ENCODE measurements at places on chromosomes 1 and 21. TPM values are rescaled to one million over a fixed set of nuclear protein-coding genes. Genes with fewer than 3 reads are reported as not detected.

GRCh38 chr1:53111073-53111556 is 31.3 kb downstream of the SLC1A7 start:
- H3K36me3 ChIP-seq = no peaks in the 10 kb centered on the region
- no peaks in the 10 kb centered on the region for H3K27me3 ChIP-seq
- peak overlapping the region; percentile 47 for H3K27ac ChIP-seq
- no peak overlapping the region for H3K4me3 ChIP-seq
- peaks cover 20% of the 10 kb centered on the region for H3K4me1 ChIP-seq

GRCh38 chr1:219223496-219223895 is 49.8 kb downstream of the LYPLAL1 start:
- no peak overlapping the region for H3K27ac ChIP-seq
- no peak for DNase-seq
- no peaks in the 10 kb centered on the region for H3K27me3 ChIP-seq
- no peak overlapping the region for H3K4me3 ChIP-seq
- peaks cover 3% of the 10 kb centered on the region for H3K36me3 ChIP-seq
- peaks cover 12% of the 10 kb centered on the region for H3K4me1 ChIP-seq

GRCh38 chr1:53681977-53682685 is 56.8 kb downstream of the GLIS1 start:
- H3K27ac ChIP-seq = no peak overlapping the region
- no peak overlapping the region for H3K4me3 ChIP-seq
- H3K4me1 ChIP-seq = peaks cover 22% of the 10 kb centered on the region

DNA sequence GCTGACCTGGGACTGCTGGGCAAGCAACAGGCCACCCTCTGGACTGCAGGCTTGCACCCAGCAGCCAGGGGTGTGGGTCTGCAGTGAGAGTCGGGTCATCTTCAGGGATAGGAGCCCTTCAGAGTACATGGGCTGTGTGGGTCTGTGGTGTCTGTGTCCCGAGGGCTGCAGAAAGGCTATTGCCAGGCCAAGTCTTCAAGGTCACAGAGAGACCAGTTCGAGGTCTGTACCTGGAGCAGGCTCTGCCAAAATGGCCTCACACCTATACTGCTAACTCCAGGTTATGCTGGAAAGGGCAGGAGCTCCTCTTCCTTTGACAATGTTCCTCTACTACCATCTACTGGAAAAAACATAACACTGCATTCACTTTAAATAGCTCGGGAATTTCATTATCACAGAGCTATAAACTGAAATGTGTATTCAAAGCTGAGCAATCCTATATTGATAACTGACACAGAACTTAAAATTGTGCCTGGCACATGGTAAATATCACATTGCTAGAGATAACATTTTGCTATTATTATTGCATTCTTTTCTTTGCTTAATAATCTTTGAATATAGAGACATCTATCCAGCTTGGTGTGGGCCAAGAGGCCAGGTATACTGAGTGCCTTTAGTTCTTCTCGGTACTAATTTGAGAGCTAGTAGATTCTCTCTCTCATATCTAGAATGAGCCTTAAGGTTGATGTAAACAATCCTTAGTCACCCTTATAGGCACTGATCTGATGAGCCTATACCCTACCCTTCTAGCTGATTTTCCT is 6.9 kb upstream of the DNAH14 start:
- no peaks in the 10 kb centered on the region for H3K4me1 ChIP-seq
- no peak for DNase-seq
- H3K4me3 ChIP-seq = no peak overlapping the region
- no peaks in the 10 kb centered on the region for H3K27me3 ChIP-seq
- no peak overlapping the region for H3K27ac ChIP-seq
- no peaks in the 10 kb centered on the region for H3K36me3 ChIP-seq

The OR6P1 gene
- total RNA-seq = not detected

GRCh38 chr1:17023102-17023501 is 11.4 kb upstream of the ATP13A2 start:
- H3K4me1 ChIP-seq = no peaks in the 10 kb centered on the region
- no peaks in the 10 kb centered on the region for H3K27me3 ChIP-seq
- H3K4me3 ChIP-seq = no peak overlapping the region
- DNase-seq = no peak
- no peak overlapping the region for H3K27ac ChIP-seq
- H3K36me3 ChIP-seq = peaks cover 7% of the 10 kb centered on the region

The CATSPERE gene
- 0.44 TPM for total RNA-seq

- no peak overlapping the region for H3K27ac ChIP-seq
- peaks cover 4% of the 10 kb centered on the region for H3K36me3 ChIP-seq
- H3K4me1 ChIP-seq = no peaks in the 10 kb centered on the region
- no peak overlapping the region for H3K4me3 ChIP-seq
- no peak for DNase-seq
These were observed 34.4 kb downstream of the INKA2 start for GRCh38 chr1:111704776-111705175.

GRCh38 chr1:116012716-116013115 is 36.4 kb downstream of the SLC22A15 start:
- no peaks in the 10 kb centered on the region for H3K27me3 ChIP-seq
- DNase-seq = no peak
- peaks cover 27% of the 10 kb centered on the region for H3K4me1 ChIP-seq
- H3K36me3 ChIP-seq = no peaks in the 10 kb centered on the region
- H3K4me3 ChIP-seq = no peak overlapping the region
- H3K27ac ChIP-seq = no peak overlapping the region

DNA sequence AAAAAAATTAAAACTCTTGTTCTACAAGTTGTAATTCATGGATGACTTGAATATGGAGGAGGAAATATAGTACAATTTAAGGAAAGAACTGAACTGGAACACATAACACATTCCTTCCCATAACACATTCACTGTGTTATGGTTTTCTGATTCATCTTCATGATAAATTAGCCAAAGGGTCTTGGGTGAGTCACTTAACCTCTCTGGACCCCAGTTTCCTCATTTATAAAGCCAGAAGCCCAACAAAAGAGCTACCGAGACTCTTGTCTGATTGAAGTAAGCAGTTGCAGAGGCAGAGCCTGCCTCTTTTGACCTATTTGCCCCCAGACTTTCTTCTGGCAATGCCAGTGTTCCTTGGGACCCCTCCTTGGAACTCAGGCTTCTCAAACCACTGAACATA is 161.9 kb upstream of the KCTD3 start:
- no peak overlapping the region for H3K4me3 ChIP-seq
- H3K4me1 ChIP-seq = peaks cover 5% of the 10 kb centered on the region
- H3K27ac ChIP-seq = no peak overlapping the region
- no peak for DNase-seq

DNA sequence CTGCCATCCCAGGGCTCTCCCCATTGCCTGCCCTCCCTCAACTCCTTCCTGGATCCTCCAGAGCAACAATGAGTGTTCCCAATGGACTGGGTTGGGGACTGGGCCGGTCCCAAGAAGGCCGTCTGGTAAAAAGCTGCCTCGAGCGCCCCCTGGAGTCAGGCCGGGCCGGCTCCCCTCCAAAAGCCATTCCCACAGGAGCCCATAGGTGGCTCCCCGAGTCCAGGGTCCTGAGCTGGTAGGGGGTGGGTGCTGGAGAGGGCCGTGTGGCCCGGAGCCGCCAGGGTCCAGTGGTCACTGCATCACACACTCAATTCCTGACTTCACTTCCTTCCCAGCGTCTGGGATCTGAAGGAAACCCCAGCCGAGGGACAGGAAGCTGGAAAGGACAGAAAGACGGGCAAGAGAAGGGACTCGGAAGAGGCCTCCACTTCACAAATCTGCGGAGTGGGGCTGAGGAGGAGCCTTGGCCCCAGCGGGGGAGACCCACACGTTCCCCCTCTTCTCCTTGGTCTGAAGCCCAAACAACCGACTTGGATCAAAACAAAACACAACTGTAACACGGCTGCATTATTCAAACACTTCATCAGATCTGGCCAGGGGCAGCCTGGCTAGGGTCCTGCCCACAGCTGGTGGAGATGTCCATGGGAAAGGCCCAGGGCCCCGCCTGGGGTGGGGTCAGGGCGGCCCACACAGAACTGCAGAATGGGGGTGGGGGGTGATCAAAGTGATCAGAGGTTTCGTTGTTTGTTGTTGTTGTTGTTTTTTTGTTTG is 10.9 kb upstream of the ALDH4A1 start:
- H3K36me3 ChIP-seq = no peaks in the 10 kb centered on the region
- DNase-seq = peak; percentile 80
- no peaks in the 10 kb centered on the region for H3K27me3 ChIP-seq
- H3K4me1 ChIP-seq = peaks cover 9% of the 10 kb centered on the region
- no peak overlapping the region for H3K4me3 ChIP-seq

The TPTE gene
- not detected for total RNA-seq

DNA sequence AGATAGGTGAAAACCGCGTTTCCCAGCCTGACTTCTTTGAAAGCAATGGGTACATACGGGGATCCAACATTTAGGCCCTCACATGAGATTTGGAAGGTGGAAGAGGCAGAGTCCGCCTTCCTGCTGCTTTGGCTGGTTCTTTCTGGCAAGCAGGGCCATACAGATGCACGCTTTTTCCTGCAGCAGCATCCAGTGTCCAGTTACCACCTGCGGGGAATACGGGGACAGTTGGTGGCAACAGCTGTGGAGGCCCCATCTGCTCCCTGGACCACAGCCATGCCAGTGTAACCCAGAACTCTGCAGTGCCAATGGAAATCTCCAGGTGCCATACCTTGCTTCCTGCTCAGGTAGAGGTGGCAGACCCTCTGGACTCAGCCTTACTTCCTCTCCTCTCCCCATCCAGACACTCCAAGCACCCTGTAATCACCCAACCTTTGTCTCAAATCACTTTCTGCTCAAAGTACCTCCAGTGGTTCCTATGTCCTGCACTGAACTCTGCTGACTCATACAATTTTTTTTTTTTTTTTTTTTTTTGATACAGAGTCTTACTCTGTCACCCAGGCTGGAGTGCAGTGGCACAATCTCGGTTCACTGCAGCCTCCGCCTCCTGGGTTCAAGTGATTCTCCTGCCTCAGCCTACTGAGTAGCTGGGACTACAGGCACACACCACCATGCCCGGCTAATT is 68.3 kb downstream of the SLC16A1 start:
- peaks cover 3% of the 10 kb centered on the region for H3K4me1 ChIP-seq
- no peak overlapping the region for H3K27ac ChIP-seq
- no peak overlapping the region for H3K4me3 ChIP-seq
- no peaks in the 10 kb centered on the region for H3K27me3 ChIP-seq
- no peak for DNase-seq

GRCh38 chr1:203124546-203125317 is 2.8 kb upstream of the ADORA1 start:
- H3K4me1 ChIP-seq = peaks cover 16% of the 10 kb centered on the region
- no peak overlapping the region for H3K4me3 ChIP-seq
- DNase-seq = no peak
- H3K27ac ChIP-seq = no peak overlapping the region

DNA sequence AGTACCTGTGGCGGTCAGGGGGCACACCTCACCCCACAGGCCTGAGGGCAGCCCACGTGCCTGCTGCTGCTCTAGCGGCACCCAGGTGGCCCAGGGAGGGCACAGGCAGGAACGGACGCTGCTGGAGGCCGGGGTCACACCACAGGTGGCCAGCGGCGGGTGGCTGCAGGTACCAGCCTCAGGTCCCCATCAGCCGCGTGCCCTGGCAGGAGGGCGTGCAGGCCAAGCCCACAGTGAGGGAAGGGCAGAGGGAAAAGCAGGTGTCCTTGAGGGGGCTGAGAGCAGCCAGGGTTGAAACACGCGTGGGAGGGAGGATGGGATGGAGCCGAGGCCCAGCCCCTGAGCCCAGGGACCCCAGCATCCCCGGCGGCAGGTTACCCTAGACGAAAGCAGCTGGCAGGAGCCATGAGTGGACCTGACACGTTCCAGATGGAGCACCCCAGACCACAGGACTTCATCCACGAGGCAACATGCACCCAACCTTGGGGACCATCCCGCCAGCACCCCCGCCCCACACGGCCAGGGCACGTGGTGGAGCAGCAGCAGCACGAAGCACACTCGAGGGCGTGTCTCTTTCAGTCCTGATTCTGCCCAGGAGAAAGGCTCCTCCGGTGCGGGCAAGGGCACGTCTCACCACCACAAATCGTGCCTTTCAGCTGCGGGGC is 3.7 kb downstream of the SLC19A1 start:
- no peak overlapping the region for H3K4me3 ChIP-seq
- H3K36me3 ChIP-seq = no peaks in the 10 kb centered on the region
- H3K27me3 ChIP-seq = no peaks in the 10 kb centered on the region
- H3K4me1 ChIP-seq = peaks cover 15% of the 10 kb centered on the region
- H3K27ac ChIP-seq = no peak overlapping the region

DNA sequence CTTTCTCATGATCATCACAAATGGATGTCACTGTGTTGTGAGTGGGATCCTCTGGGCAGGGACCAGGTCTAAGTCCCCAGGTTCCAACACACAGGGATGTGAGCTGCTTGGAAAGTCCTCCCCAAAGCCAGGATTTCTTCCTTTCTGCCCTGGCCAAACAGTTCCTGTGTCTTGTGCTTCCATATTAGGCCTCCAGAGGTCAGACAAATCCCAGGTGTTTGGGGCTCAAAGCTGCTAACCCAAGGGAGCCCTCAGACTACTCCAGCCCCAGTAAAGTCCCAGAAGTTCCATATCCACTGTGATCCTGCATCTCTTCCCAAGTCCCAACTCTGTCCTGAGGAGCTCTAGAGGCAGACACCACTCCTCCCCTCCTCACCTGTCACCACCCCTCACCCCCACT is 27.7 kb upstream of the MAGOH start:
- no peak overlapping the region for H3K4me3 ChIP-seq
- H3K27ac ChIP-seq = no peak overlapping the region
- H3K4me1 ChIP-seq = no peaks in the 10 kb centered on the region
- H3K27me3 ChIP-seq = no peaks in the 10 kb centered on the region
- no peak for DNase-seq

The NCF2 gene
- not detected for total RNA-seq

The PDE4B gene
- total RNA-seq = 32.5 TPM

The ALX3 gene
- total RNA-seq = not detected

The TTLL7 gene
- 13.5 TPM for total RNA-seq

The FAM78B gene
- 1.5 TPM for total RNA-seq

DNA sequence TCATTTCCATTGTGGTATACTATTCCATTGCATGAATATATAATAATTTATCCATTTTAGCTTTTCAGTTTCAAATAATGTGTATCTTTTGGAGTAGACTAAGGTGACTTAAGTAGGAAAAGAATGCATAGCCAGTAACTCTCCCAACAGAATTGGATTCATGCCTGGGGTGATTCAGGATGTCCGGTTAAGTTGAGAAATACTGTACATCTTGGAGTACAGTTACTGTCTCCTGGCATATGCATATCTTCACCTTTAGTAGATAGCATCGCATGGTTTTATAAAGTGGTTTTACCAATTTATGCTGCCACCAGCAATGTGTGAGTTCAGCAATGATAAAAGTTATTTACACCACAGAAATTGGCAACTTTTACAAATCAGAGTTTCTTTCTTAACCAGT is 18.6 kb upstream of the SLC6A9 start:
- H3K36me3 ChIP-seq = no peaks in the 10 kb centered on the region
- no peak overlapping the region for H3K4me3 ChIP-seq
- no peak overlapping the region for H3K27ac ChIP-seq
- no peaks in the 10 kb centered on the region for H3K27me3 ChIP-seq

The MROH9 gene
- total RNA-seq = not detected

DNA sequence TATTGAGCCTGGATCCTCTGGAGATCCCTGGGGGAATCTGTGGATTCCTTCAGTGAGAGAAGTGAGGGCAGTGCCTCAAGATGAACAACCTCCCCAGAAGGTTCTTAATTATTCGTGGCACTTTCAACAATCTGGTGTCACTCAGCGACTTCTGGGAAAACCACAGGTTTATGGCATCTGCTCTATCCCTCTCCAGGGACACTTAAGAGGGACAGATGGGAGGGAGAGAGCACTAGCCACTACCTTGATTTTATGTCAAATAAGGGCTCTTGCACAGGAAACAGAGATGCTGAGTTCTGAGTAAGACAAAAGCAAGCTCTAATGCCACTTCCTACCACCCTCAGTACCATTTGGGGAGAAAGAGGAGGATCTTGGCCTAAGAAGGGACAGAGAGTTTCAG is 21.2 kb upstream of the CHI3L1 start:
- H3K27me3 ChIP-seq = peaks cover 3% of the 10 kb centered on the region
- no peak overlapping the region for H3K4me3 ChIP-seq
- no peak for DNase-seq

- H3K27ac ChIP-seq = no peak overlapping the region
- H3K4me1 ChIP-seq = peaks cover 30% of the 10 kb centered on the region
- DNase-seq = no peak
- peaks cover 3% of the 10 kb centered on the region for H3K27me3 ChIP-seq
These were observed 183.6 kb downstream of the SEC16B start for GRCh38 chr1:177786176-177786745.

All from neural crest cell (in vitro differentiated cells).